NCI-H2029 (cell line): ENCODE measurements at places on chromosomes 4 and X.

DNA sequence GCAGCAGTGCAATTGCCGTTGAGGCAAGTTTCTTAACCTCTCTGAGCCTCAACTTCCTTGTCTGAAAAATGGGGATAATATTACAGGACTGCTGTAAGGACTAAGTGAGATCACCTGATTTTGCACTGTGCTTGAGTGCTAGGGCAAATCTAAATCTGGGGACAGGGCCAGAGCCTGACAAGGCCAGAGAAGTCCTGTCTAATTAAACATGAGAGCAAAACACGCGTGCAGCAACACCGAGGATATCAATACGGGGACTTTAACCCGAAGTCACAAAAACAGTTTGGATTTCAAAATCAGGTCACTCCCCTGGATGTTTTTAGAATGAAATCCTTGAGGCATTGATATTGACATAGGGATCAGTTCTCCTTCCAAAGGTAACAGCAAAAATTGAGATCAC, 5.7 kb upstream of the GJB1 start:
- peak; percentile 21 for DNase-seq

DNA sequence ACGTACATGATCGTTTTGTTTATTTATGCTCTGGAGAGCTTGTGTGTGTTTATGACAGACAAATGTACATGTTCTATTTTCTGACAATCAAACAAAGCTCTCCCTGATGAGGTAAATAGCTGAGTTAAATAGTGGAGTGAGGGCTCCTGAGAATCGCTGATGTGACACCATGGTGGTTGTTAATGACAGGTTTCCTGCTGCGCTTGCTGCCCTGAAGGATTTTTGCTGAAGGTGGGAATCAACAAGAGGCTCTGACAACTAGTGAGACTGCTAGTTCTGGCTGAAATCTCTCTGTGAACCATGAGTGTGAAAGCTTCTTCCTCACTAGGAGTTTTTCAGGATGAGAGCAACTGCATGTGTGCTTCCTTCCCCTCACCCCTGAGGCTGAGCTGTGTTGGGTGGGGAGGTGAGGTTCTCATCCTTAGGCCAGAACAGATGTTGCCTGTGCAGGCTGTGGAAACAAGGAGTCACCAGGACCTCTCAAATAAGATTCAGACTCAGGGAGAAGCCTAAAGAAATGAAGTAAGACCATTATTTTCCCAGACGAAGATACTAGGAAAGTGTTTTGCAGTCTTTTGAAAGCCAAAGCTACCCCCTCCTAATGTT, 173.4 kb upstream of the JADE1 start:
- peak; percentile 68 for DNase-seq

- no peak for DNase-seq
Observed at GRCh38 chrX:110125446-110126162, 122.7 kb downstream of the TMEM164 start.

- DNase-seq, result no peak
Observed at GRCh38 chr4:2743518-2744445, 12.4 kb downstream of the TNIP2 start.

- no peak for DNase-seq
Observed at GRCh38 chrX:105697984-105698781, 124.2 kb upstream of the NRK start.

DNA sequence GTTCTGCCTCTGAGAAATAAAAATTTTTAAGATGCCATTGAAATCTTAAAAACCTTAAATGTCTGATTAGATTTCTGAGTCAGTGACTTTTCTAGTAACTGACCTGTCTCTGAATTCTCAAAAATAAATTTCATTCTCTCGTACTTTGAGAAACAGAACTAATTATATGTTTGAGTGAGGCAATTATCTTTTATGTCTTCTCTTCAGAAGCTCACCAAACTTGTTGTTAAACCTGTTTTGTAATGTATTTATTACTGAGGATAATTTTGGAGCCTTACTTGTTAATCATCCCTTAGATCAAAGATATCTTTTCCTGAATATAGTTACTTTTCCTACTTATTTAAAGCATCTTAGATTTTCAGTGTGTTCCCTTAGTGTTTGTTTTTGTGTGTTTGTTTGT, 64.5 kb upstream of the MMAA start:
- DNase-seq, result no peak

DNA sequence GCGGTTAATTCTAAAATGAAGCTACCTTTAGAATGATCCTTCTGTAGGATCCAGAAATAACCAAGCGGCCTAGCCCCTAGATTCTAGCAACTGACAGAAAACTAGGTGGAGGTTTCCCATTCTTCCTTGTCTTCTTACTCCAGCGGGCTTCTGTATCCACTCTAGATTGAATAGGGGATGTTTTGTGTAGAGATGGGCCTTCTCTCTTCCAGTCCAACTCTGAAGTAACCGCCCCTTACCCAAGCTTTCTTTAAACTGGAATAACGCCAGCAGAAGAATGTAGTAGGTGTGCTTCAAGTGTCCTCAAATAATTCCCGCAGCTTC, 386 bp upstream of the TMEM184C start:
- DNase-seq, result no peak
